ENCODE measurements at places on chromosomes 2 and 18.
A peak's percentile ranks its signal among the peaks of the same experiment; 100 is the strongest.

DNA sequence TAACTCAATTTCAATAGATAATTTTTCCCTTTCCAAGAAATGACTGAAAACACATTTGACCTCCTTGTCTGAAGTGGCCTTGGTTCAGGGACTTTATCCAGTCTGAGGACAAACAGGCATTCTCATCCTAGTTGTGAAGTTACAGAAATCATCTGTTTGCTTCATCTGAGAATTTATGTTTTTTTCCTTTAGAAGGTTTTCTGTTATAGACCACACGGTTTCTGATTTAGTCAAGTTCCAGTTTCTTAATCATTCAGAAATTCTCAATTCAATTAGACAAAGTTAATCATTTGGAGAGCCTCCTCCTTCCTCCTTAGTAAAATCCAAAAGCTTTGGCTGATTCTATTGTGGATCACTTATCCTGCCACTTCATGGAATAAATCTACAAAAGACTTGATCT lies 60.9 kb downstream of the ICOS start:
- DNase-seq = no peak

GRCh38 chr2:58221909-58222308 lies 19.2 kb downstream of the FANCL start:
- DNase-seq = no peak

- peak; percentile 10 for DNase-seq
These were observed at the start of gene TGFBRAP1 for GRCh38 chr2:105329561-105330495. TGFBRAP1 (minus strand) TSS chr2:105329735; CDS start chr2:105308301, 21,434 bp downstream.

- DNase-seq = no peak
These were observed 117.2 kb downstream of the CTNNA2 start for GRCh38 chr2:79630060-79630459.

DNA sequence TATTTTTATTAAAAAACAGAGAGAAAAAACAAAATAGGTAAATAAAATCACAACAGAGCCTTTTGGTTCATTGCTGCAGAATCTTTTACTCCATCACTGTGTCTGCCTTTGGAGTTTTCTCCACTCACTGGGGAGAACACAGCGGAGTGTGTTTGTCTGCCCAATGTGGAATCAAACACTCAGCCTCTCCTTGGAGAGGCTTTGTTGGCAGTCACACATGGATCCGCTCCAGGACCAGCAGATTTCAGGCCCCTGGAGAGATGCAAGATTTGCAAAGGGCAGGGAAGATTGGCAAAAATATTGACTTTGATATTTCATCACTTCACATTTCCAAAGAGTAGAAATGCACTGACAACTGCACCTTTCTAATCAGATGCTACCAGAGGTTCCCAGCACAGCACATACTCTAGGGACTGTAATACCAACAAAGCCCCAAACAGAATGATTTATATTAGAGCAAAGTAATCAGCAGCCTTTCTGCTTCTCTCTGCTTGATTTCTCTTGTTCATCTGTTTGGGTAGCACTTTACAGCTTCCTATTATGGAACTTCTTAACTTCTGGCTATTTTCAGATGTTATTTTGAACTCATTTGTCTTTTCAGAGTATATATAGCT lies 1898.8 kb upstream of the PIK3C3 start:
- no peak for DNase-seq

DNA sequence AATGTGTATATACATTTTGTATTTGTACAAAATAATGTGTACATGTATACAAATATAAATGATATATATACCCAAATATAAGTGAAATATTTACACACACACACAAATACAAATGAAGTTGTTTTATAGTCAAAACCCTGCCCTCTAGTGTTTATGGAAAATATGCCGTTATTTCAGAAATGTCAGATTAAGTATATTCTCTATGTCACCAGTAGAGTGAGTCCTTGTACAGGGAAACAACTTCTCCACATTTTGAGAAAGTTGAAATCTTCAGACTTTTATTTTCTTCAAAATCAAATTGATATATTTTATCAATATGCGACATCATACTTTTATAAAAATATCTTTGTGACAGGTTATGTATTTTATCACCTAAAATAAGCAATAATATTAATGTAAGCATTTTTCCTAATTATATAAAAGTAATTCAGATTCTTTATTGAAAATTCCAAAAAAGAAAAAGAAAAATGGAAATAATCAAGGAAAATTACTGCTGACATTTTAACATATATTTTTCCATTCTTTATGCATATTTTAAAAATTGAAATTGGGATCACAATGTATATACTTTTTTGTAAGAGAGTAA lies 22.4 kb downstream of the ARL6IP6 start:
- peak; percentile 9 for DNase-seq

GRCh38 chr18:48693625-48694262 lies 154.9 kb downstream of the CTIF start:
- DNase-seq = no peak

DNA sequence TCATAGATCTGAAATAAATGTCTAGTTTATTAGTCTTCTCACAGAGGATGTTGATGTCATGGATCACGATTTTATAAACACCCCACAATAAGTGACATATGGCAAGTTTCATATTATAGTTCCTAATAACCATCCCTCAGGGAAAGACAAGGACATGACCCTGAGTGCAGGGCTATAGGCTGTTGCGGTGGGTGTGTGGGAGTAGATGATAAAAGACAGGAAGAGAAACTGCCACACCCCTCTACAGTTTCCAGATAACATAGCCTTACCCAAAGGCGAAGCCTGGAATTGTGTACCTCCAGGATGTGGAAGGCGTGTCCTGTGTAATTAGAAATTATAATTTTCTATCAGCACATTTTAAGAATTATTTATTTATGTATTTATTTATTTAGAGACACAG lies 2.4 kb upstream of the NEDD4L start:
- DNase-seq = no peak

DNA sequence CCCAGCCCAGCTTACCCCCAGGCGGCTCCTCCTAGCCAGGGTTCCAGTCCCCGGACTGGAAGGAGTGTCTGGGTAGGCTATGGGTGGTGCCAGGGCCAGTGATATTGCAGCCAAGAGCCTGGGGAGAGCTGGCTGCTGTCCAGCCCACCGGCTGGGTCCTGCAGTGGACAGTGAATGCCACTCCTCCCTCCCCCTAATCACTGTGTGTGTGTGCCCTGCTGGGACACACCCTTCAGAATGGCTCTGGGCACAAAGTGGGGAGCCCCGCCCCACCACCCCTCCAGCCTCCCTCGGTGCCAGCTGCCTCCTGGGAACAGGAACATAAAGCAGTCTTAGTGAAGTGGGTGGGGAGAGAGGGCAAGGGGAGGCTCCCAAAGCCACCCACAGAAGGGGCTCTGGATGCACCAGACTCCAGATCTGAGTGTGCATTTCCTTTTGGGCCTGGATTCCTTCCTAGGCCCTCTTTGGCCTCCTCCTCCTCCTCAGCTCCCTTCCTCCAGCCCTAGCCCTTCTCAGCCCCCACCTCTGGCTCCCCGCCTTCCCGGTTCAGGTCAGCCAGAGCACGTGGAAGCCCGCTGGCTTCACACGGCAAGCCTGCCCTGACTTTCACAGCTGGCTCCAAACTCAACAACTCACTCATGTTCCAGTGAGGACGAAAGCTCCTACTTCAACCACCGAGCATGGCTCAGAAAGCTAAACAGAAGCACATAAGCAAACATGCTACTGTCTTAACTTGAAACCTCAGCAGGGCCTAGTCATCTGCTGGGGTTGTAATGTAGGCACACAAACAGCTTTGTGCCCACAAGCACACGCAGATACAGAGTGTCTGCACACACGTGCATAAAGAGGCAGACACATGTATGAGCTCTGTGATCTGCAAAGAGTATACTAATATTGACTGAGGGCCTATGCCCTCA lies 209.2 kb upstream of the SMAD2 start:
- DNase-seq = peak; percentile 29

- peak; percentile 77 for DNase-seq
These were observed 25.9 kb downstream of the CD28 start for GRCh38 chr2:203732092-203732952.

GRCh38 chr18:49178736-49179135 lies 228.0 kb upstream of the SMAD7 start:
- no peak for DNase-seq

DNA sequence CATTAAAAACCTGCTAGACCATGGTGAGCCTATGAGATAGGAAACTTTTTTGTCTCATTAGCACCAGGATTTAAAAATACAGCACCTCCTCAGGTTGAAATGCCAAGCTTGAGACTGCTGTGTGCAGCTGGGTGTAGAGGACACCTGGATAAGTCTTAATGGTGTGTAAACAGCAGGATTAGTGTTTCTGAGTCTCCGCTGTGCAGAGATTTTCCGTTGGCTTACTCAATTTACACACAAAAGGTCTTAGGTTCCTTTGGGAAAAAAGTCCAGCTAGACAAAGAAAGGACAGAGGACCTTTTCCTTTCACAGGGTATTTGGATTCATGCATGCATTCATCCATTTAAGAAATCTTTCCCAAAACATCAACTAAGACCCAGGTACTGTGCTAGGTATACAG lies 168.1 kb downstream of the NRXN1 start:
- peak; percentile 28 for DNase-seq

DNA sequence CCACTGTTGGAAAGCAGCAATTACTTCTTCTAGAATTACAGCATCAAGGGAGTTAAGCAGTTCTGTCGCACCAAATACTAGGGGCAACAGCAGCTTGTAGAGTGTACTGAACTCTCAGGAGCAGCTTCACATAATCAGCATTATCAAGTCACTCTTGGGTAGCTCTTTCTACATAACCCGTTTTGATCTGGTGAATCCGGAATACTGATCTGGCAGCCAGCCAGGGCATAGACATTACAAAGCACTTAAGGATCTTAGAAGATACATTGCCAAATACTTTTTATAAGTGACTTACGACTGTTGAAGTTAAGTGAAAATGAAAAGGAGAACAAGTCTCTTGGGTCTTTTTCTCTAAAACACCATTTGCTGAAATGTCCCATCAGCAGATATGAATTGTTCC lies 73.2 kb upstream of the NETO1 start:
- no peak for DNase-seq

- peak; percentile 13 for DNase-seq
These were observed 1733.6 kb upstream of the CELF4 start for GRCh38 chr18:39299152-39299551.

DNA sequence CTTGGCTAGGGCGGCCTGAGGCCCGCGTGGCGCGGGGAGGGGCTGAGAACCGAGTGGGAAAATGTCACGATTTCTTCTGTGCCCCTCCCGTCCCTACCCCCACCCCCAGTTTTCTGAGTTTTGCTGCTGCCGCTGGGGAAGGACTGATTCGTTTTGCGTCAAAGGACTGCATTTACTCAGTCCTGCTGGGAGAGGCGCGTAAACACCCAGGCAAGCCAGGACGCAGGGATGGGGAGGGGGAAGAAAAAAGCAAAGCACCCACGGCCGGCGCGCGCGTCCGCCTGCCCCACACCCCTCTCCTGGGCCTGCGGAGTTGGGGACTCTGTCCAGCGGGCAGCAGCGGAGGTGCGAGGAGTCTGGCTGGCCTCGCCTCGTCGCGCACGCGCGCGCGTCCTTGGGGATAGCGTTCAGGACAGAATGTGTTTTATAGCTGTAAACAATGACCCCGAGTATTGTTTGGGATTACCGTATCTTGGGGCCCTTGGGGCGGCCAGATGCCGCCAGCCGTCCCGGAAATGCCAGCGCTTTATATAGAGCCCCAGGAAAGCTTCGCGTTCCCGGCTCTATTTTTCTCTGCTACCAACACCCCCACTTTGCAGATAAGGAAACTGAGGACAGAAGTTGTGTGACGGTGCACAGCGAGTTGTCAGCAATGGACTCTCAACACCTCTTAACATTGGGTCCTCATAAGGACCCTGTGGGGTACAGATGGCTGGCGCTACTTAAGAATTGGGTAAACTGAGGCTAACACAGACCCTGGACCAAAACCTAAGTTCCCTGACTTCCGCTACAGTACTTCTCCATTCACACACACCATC lies 1.7 kb upstream of the FOSL2 start:
- DNase-seq = no peak

DNA sequence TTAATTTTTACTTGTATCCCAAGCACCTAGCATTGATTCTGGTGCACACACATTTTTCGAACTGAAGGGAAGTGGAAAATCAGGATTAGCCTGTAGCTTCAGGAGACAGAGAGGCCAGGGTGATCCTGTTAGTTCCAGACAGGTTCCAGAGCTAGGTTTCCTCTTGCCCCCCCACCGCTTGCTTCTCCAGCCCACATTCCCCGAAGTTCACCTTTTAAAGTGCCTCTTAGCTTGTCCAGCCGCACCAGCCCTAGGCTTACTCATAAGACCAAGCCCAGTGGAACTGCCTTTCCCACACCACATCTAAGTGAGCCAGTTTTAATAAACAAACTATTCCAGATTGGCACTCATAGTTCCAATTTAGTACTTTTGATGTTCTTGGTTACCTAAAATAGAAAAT lies 898.6 kb upstream of the KLHL29 start:
- DNase-seq = no peak

DNA sequence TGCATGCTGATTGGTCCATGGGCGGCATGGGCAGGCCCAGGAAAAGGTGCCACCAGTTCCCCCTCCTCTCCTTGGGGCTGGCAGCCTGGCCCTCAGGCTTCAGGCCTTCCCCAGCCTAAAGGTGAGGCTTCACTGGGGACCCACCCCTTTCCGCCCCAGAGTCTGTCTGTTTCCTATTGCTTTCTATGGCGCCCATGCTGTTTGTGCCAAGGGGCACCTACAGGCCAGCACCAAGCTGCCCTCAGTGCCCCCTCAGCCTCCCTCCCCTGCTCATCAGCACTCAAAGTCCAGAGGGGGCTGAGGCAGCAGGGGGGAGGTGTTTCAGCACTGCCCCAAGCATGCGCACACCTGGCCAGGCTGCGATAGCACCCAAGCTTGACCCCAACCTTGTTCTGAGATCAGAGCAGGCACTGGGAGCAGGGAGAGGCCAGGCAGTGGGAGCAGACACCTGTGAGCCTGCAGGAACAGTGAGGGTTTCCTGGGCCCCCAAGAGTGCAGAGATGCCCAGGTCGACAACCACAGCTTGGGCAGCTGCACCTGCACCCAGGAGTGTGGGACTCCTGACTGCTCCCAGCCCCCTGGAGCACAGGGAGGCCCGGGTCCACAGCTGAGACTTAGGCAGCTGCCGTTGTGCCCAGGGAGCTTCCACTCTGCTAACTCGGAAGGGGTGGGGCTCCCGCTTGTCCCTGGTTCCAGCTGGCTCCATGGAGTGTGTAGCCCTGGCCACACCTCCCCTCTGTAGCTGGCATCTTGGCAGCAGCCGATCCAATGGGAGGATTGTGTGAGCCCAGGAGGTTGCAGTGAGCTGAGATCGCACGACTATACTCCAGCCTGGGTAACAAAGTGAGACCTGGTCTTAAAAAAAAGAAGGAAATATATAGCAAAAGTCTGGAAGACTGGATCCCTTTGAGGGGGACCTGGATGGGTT lies 69.1 kb downstream of the NCAPH start:
- DNase-seq = peak; percentile 63

DNA sequence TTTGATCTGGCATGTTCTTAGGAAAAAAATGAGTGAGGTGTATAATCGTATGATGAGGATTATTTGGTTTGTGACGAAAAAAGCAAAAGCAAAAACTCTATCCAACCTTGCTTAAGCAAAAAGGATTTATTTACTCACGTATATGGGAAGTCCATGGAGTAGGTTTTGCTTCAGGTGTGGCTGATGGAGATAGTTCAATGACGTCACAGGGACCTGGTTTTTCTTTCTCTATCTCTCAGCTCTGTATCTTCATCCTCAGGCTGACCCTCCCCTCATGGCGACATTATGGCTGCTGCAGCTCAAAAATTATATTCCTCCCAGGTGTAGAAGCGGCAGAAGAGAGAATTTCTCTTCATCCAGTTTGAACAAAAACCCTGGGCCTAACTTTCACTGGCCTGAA lies 8.9 kb downstream of the TMSB10 start:
- no peak for DNase-seq

GRCh38 chr2:61713457-61713856 lies 140.4 kb downstream of the FAM161A start:
- no peak for DNase-seq

- no peak for DNase-seq
These were observed 451.4 kb downstream of the EIPR1 start for GRCh38 chr2:2926009-2926857.

GRCh38 chr18:6628187-6628586 lies 101.3 kb upstream of the ARHGAP28 start:
- no peak for DNase-seq
